Stimulated activated CD4-positive, alpha-beta T cell treated with anti-CD3 and anti-CD28 coated beads, Interleukin-15, amount 100 ng/mL, for 48 hours (primary cell): ENCODE measurements at places on chromosomes 5 and 9.
A peak's percentile ranks its signal among the peaks of the same experiment; 100 is the strongest.

DNA sequence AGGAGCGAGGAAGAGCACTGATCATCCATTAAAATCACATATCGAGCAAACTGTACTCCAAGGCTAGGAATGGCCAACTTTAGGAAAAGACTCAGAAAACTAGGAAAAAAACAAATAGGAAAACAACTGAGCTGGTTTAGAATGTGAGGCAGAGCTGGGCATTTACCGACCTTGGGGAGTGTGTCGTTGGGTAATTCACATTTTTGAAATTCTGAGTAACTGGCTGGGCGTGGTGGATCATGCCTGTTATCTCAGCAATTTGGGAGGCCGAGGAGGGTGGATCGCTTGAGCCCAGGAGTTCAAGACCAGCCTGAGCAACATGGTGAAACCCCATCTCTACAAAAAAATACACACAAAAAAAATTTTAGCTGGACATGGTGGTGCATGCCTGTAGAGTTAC lies 70.1 kb downstream of the ZFAND5 start:
- DNase-seq: no peak

DNA sequence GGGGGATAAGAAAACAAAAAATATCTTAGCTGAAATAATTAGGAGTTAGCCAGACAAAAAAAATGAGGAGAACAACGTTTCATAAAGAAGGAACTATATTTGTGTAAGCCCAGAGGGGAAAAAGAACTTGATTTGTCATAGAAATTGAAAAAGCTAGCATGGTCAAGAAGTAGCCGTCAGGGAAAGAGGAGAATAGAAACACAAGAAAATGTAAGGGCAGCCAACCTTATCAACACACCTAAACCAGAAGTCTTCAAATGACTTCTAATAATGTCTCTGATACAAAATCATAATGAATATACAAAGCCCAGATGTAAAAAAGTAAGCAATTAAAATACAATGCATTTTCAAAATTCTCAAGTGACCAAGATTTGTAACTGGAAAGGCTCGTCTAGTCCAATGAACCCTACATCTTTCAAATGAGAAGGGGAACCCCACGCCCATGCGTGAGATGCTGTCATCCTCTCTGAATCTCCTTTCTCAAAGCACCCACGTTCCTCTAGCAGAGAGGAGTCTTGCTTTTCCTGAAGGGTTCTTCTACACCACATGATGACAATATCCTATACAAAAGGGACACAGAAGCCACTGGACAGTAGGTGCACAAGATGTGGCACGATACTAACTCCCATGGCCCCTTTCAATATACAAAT lies 103.7 kb downstream of the ARL15 start:
- no peak for DNase-seq

DNA sequence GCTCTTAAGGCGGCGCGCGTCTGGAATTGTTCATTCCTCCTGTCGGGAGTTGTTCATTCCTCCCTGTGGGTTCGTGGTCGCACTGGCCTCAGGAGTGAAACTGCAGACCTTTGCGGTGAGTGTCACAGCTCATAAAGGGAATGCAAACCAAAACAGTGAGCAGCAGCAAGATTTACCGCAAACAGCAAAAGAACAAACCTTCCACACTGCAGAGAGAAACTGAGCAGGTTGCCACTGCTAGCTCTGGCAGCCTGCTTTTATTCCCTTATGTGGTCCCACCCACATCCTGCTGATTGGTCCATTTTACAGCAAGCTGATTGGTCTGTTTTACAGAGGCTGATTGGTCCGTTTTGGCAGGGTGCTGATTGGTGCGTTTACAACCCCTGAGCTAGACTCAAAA lies 1365.3 kb upstream of the WWC1 start:
- DNase-seq: no peak

DNA sequence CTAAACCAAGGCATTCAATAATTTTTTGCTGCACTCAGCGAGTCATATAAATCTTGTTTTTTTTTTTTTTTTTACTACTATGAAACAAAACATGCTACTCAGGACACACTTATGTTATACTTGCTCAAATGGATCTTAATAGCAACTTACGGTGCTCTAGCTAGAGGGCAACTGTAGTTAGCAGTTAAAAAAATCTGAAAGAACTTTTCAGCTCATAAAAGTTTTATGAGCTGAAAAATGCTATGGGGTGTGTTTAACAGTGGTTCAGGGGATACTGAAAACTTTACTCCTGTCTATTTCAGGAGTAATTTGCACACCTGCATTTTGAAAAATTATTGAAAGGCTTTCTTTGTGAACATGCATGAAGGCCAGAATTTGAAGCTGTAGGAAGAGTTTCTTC lies 53.4 kb downstream of the VCAN start:
- DNase-seq: no peak

DNA sequence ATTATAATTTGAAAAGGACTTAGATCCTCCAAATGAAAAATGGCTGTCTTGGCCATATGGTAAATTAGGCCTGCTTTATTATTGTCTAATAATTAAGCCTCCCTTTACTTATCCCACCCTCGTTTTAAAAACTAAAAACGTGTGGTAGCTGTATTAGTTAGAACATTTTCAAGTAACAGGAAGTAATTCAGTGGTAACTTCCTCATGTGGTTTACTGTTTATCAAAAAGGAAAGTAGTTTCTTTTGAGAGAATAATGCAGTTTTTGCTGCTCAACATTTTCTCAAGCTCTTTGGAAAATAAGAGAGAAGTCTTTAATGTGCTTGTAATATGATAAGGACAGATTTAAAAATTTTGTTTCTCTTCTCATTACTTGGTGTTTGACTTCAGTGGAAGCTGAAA lies 26.0 kb downstream of the ZCCHC7 start:
- no peak for DNase-seq

GRCh38 chr9:129834489-129835127 lies 467 bp downstream of the C9orf78 start:
- peak; percentile 22 for DNase-seq

DNA sequence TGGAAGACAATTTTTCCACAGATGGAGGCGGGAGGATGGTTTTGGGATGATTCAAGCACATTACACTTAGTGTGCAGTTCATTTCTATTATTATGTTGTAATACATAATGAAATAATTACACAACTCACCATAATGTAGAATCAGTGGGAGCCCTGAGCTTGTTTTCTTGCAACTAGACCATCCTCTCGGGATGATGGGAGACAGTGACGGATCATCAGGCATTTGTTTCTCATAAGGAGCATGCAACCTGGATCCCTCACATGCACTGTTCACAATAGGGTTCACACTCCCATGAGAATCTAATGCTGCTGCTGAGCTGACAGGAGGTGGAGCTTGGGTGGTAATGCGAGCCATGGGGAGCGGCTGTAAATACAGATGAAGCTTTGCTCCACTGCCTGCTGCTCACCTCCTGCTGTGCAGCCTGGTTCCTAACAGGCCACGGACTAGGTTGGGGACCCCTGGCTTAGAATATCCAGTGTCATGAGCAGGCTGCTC lies 1.6 kb downstream of the STKLD1 start:
- no peak for DNase-seq
